ENCODE measurements at places on chromosomes 3 and 15. TPM values are rescaled to one million over a fixed set of nuclear protein-coding genes. Genes with fewer than 3 reads are reported as not detected.

DNA sequence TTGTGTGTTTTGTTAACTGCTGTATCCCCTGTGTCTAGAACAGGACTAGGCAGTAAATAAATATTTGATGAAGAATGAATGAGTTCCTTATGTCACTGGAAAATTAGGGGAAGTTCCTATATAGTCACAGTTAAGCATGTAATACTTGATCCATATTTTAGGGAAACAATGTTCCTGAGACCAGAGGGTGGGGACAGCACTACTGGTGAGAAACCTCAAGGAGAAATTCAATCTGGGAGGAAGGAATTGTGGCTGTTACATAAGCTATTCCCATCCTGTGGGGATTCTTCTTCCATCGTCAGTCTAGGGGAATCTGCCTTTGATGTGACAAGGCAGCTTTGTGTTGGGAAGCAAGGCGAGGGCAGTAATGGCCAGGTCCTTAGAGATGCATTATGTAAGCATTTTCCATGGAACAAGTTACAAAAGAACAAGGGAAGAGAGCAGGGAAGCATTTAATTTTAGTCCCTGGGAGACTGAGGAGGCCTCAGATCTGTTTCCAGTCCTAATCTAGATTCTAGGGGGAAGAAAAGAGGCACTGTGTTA, 219.3 kb upstream of the TTC14 start:
- DNase-seq = no peak

DNA sequence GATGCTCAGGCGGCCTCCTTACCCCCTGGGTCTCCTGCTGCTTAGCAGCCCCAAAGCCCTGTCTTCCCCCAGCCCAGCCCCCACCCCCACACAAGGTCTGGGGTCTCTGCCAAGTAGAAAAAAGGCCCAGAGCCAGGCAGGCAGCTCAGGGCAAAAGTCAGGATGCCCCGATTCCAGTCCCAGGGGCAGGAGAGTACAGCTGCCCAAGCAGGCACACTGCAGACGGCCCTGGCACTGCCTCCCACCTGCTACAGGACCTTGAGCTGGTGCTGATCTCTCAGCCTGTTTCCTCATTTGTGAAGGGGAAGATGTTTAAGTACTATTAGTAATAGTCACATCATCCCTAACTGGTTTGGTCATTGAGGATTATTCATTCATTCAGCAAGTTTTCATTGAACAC, 12.6 kb downstream of the TMEM43 start:
- DNase-seq = no peak

DNA sequence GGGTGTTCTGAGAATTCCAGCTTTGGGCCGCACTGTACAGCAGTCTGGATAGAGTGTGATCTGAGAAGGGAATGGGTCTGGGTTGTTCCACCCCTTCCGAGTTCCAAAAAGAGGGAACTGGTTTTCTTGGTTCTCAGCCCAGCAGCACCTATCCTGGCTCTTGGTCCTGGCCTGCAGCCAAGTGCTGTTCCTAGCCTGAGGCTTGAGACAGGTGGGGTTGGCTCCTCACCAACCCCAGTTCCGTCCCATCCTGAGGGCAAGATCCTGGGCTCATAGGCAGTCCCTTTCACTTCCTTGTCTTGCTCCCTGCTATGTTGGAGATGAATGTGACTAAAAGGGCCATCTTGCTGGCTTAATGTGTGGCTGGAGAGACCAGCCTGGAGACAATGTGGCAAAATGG, 15.2 kb downstream of the IVD start:
- DNase-seq = no peak

Gene ZCWPW2
- total RNA-seq = 0.64 TPM

DNA sequence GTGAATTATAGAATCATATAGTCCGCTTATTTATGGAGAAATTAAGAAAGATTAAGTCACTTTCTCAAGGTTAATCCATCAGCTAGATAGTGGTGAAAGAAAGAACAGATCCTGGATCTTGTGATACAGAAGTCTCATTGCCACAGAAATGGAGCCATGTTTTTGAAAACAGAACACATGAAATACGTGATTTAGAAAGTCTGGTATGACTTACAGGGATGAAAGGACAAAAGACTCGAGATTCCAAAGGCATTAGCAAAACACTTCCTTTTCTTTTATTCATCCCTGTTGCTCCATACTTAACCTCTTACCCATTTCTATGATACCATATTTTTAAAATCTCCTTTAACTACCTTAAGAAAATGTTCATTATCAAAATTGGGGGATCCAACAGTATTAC, 40.0 kb upstream of the TEX9 start:
- DNase-seq = peak; percentile 12

GRCh38 chr3:118682921-118683320, 351.7 kb downstream of the IGSF11 start:
- no peak for DNase-seq

DNA sequence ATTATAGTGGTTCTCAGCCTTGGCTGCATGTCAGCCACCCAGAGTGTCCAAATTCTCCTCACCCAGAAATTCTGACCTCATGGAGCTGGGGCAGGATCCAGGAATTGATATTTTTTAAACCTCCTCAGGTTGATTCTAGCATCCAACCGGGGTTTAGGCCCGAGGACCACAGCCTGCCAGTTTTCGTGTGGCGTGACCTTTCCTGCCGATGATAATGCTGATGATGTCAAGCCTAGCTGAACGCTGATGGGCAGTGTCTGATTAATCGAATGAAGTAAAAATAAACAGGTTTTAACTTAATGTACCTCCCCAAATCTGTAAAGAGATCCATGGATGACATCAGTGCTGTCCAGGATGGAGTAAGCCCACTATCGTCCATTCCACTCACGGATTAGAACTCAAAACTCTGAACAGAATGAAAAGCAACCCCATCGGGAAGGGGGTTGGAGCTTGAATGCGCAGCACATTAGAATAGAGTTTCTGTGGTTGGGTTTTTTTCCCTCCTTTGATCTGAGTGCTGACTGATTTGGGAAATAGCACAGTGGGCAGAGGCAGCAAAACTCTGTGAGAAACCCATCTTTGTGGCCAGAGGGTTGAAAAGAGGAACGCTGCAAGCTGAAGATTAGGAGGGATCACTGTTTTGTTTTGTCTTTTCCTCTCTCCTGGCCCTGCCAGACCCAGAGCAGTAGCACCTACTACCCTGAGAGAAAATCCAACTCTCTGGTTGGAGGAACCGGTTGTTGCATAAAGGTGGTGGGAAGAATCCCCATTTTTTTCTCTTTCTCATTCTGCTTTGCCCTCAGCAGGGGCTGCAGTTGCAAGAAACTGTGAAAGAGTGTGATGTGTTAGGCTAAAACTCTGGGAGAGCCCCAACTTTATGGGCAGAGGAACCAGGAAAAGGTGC, 153.9 kb downstream of the APBA2 start:
- DNase-seq = no peak

GRCh38 chr15:29704950-29705597, 117.2 kb downstream of the TJP1 start:
- DNase-seq = no peak

Measured in fibroblast of villous mesenchyme (primary cell).